BJ (cell line): ENCODE measurements at places on chromosomes 5 and 9. TPM values are rescaled to one million over a fixed set of nuclear protein-coding genes. Genes with fewer than 3 reads are reported as not detected.
A peak's percentile ranks its signal among the peaks of the same experiment; 100 is the strongest.

GRCh38 chr5:81533629-81534405 is 139.9 kb upstream of the ACOT12 start:
- no peak for DNase-seq

Gene PTGR1
- polyA plus RNA-seq = 49.3 and 74.9 TPM in 2 replicates

- no peak for DNase-seq
Measured at GRCh38 chr9:105331160-105331559, 86.7 kb downstream of the SLC44A1 start.

DNA sequence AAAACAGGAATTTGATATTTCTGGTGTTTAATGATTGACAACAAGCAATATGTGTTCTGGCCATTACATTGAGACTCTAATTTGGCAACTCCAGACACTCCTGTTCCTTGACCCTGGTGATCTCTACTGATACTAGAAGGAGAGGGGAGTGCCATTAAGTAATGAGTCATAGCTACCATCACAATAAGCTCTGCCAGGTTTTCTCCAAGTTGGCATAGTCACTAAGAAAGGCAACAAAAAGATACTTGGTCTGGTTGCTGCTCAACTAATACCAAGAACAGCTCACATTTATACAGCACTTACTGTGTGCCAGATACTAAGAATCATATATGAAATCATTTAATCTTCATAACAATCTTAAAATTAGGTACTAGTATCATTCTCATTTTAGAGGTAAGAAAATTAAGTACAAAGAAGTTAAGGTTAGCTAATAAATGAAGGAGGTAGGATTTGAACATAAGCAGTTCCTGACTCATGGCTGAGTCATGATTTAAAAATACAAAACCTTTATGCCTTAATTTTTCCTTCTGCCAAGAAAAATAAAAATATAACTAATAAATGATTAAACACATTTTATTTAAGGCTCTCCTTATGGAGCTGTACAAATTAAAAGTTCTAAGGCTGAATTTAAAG is 19.9 kb upstream of the PRXL2C start:
- no peak for DNase-seq

GRCh38 chr5:84255315-84255714 is 129.4 kb downstream of the EDIL3 start:
- no peak for DNase-seq

Gene FRMPD1
- polyA plus RNA-seq = not detected in 2 replicates

DNA sequence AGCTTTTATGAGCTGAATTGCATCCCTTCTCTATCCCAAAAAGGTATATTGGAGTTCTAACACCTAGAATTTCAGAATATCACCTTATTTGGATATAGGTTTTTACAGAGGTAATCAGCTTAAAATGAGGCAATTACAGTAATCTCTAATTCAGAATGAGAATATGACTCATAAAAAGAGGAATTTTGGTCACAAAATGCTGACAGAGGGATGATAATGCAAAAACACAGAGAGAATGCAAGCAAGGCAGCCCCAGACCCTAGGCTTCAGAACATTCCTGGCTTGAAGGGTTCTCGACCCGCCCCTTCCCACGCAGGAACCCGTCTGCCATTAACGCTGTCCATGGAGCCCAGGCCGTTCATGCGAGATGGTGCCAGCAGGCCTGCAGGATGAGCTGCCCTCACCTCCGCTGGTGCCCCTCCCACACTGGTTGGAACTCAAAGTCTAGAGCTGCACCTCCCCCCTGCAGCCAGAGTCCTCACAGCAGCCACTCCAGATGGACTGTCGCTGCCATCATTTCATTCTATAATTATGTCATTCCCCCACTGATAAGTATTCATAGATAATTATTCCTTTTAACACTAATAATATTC is 1173.4 kb upstream of the ACO1 start:
- no peak for DNase-seq

DNA sequence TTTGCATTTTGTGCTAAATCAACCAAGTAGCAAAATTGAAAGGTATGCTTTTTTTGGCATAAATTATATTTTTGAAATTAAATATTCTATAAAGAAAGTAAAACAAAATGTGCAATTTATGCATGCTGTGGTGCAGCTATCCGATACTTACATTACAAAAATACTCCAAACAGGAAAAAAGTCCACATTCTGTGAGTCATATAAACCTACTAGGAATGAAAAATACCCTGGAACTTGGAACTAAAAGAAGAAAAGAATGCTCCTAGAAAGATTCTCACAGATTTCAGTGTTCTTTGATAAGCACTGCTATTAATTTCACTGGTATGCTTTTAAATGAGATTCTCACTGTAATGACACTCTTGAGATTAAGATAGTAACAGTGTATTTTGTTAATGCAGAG is 92.6 kb downstream of the OSMR start:
- DNase-seq = no peak

- DNase-seq = no peak
Measured at GRCh38 chr5:73686912-73687311, 60.9 kb downstream of the ARHGEF28 start.

Gene SLC25A2
- not detected in 2 replicates for polyA plus RNA-seq

DNA sequence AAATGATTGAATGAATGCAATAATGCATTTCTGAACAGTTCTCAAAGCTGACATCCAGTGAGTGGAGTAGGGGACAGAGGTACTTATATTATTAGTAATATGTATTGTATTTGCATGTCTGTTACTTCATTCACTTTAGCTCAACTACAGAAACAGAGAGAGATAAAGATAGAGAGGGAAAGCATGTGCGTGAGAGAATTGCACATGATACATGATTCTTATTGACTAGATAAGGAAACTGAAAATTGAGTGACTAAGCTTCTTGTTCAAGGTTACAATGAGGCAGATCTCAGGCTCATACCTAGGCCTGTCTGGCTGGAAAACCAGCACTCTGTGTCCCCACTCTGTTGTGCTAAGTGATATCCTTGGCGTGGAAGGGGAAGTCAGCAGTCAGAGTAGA is 337.7 kb upstream of the KLF4 start:
- DNase-seq = no peak

Gene HMGCS1
- polyA plus RNA-seq = 8.6 and 11.3 TPM in 2 replicates

DNA sequence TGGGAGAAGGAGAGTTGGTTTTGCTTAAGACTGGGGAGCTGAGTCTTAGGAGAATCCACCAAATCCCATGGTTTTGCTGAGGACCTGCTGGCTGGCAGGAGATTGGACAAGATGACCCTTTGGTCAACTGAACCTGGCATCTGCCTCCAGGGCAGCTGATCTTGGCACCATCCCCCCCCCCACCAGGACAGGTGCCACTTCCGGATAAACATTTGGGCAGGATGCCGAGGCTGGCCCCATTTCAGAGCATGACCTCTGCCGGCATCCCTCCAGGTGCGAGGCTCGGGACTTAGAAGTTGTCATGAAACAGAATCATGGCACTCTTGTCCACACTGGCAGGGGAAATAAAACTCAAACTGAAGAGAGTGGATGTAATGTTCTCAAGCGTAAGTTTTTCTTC is 165.6 kb downstream of the MACROH2A1 start:
- no peak for DNase-seq

GRCh38 chr9:89497978-89498851 is at the start of gene SEMA4D:
SEMA4D (minus strand) TSS chr9:89498113; CDS start chr9:89405456, 92,657 bp downstream.
- no peak for DNase-seq

Gene TOR4A
- 16.9 and 23.8 TPM in 2 replicates for polyA plus RNA-seq

Gene TUBB4B
- polyA plus RNA-seq = 263 and 385 TPM in 2 replicates

- DNase-seq = no peak
Measured at GRCh38 chr5:175696139-175696854, 38.4 kb downstream of the HRH2 start.

DNA sequence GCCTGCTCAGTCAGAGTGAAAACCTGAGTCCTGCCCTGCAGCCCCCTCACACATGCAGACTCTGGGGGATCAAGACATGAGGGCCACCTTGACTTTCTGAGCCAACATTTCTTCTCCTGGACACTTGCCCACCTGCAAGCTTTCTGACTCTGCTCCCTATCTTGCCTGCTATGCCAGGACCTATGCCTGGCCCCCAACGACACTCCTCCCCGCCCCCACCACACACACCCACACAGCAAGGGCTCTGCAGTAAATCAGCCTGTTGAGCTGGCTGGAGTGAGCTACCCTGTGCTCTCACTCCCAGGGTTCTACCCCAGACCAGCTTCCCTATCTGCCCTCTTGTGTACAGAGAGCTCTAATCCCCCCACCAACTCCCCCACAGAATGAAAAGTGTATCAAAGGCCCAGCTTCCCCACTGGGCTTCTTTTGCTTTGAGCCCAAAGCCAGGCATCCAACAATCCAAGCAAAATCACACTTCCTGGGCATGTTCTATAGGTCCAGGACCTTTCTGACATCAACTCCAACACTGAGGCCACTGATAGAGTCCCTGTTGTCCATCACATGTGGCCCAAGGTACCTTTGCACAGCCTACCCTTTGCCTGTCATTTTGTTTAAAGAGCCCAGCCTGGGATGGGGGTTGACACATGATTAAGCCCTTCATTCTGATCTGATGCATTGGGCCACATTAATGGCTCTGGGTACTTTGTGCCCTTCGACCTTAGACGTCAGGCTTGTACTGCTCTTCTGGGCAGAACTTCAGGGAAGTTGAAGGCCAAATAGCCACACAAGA is 7.2 kb downstream of the PDLIM4 start:
- no peak for DNase-seq

DNA sequence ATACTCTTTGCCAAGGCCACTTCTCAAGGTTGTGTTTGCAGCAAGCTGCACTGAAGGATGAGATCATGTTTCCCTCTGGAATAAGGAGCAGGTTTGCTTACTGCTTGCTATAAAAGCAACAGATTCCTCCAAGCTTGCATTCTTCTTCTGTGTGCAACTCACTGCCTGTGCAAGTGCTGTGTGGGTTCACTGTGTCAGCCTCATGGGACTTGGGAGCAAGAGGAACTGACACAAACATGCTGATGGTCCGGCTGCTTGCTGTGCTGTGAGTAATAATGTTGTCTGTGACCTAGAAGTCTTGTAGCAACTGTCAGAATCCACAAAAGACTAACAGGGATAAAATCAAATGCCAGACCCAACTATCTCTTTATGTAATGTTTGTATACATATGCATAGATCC is 33.6 kb upstream of the SHC3 start:
- no peak for DNase-seq

DNA sequence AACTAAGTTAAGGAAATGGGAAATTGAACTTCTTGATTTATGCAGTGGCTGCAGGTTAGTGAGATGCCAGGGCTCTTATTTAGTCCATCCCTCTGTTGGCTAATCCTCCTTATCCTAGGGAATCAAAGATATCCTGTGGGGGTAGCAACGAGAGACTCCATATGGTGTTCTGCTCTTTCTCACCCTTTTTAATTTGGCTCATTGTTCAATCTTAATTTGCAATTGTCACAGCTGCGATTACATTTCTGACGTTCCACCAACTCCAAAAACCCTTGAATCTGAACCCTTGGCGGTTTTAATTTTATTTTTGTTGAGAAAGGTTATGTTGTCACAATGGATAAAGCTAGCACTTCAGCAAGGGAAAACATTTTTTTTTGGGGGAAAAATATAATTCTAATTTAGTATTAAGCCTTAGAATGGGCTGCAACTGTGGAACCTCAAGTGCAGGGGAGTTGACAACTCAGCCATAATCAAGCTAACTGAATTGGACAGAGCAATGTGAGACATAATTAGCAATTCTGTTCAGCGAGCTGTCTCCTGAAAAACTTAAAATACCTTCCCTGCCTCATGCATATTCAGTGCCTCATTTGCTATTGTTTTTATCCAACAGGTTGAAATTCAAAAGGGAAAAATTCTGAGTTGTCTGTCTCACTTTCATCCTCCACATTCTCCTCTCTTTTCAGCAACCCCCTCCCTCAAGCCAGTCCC is 91.3 kb downstream of the MAT2B start:
- no peak for DNase-seq

Gene PCDHB11
- 0.10 and 0.22 TPM in 2 replicates for polyA plus RNA-seq

DNA sequence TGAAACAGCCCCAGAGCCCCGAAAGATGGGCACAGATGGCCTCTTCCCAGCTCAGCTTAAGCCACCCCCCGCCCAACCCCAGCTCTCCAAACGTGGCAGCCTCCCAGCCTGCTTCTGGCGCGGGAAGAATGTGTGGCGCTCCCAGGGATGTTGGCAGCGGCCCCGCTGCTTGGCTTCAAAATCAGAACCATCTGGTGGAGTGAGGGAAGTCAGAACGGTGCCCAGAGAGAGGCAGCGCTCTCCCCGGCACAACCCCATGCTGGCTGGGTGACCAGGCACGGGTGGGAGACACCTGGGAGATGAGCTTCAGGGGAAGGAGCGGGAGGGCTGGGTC is 72.7 kb upstream of the ORM1 start:
- peak; percentile 76 for DNase-seq

- no peak for DNase-seq
Measured at GRCh38 chr5:128085413-128085812, 1.8 kb downstream of the SLC12A2 start.

DNA sequence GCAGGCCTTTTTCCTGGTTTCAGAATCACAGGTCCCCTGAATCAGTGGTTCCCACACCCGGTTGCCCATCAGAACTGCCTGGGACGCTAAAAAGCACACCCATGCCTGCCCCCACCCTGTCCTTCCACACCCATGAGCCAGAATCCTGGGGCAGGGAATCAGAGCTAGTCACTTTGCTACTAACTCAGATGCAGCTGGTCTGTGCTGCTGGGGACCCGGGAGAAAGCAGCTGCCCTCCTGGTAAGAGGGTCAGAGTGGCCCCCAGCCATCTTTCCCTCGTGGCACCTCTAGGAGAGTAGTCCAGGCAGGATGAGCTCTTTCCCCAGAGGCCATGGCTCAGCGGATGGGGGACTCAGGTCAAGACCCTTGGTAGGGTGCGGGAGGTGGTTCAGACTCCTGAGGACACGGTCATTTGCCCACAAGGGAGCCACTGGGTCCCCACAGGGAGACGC is 11.3 kb upstream of the NUP214 start:
- no peak for DNase-seq

GRCh38 chr5:143767162-143767561 is 44.8 kb upstream of the HMHB1 start:
- no peak for DNase-seq

DNA sequence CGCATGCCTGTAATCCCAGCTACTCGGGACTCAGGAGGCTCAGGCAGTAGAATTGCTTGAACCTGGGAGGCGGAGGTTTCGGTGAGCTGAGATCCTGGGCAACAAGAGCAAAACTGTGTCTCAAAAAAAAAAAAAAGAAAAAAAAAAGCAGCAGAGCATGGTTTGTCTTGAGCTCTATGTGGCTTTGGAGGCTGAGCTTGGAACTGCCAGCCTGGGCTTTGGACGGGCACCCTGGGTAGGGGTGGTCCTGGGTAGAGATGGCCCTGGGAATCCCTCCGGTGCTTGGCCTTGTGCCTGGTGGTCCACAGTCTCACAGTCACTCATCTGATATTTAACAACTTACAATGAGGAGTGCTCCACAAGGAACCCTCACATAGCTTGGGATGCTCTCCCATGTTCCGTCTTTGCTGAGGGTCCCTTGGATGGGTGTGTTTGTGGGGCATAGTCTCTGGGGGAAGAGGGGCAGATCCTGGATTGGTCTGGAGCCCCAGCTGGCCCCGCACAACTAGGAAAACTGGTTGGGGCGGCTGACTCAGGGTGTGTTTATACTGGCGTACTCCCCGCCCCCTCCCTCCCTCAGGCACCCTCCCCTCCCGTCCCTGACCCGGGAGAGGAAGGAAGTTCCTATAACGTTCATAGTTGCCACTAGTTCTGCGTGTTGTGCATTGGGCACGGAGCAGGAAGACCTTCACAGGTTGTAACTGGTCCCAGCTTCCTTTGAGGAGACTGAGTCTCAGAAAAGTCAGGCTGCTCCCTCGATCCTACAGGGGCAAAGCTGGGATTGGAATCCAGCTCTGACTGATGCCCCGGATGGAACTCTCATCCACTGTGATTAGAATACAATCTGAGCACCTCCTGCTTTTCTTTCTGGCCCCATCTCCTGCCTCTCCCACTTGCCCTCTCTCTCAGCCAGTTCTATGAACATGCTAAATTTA is 11.2 kb downstream of the IER5L start:
- DNase-seq = no peak
